Activated naive CD4-positive, alpha-beta T cell (primary cell): ENCODE measurements at places on chromosomes 11 and 22.

DNA sequence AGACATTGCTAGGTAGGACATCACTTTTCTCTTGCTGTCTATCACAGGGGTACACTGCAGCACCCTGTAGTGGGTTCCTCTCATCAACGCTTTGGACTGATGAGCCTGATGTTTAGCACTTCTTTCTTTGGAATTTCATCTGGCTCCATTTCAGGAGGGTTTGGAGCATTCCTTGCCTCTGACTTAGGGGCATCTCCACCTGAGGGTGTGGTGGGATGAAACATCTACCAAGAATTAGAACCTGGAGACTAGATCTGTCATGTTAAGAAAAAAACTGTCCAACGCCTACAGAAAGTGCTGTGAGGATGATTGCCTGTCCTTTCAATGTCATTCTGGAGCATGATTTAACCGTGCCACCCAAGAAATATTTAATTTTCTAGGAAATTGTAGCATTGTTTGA is 648.4 kb downstream of the ETS1 start:
- no peak for DNase-seq

GRCh38 chr22:31241936-31242335 is 29.8 kb downstream of the LIMK2 start:
- DNase-seq, result no peak

GRCh38 chr11:95595541-95595940 is 194.0 kb downstream of the FAM76B start:
- DNase-seq, result no peak

DNA sequence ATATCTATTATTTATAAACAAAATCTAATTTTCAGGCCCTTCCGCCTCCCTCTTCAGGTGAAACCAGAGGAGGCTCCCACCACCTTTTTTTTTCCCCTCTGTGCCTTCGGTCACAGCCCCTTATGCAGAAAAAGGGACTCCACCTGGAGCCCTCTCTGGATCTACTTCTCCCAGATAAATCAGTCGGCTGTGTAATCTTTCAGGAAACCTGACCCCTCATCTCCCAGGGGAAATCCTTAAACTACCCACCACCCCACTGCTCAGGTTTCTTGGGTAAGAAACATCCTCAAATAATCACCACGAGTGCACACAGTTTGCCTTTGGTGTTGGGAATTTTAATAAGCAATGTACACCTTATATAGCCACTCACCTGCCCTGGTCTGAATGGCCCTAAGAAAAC is 104.2 kb downstream of the NAV2 start:
- DNase-seq, result no peak

- no peak for DNase-seq
Observed at GRCh38 chr11:114183044-114183511, 113.1 kb upstream of the NNMT start.

DNA sequence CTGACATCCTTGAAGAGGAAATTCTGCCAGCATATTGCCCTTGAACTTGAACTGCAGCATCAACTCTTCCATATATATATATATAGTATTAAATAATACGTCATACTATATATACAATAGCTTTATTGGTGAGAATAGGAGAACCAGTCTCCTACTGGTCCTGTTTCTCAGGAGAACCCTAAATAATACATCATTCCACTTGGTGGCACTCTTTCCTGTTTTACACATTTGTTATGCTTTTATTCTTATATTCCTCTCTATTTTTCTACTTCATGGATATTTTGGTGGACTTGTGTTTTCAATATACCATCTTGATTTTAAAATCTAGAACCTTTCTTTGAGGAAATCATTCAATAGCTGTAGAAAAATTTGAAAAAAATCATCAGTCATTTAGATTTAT is 193.3 kb downstream of the TRPC6 start:
- no peak for DNase-seq

GRCh38 chr11:45459491-45459890 is 173.3 kb upstream of the SYT13 start:
- DNase-seq, result no peak

- no peak for DNase-seq
Observed at GRCh38 chr11:77020734-77021133, 13.5 kb upstream of the B3GNT6 start.

DNA sequence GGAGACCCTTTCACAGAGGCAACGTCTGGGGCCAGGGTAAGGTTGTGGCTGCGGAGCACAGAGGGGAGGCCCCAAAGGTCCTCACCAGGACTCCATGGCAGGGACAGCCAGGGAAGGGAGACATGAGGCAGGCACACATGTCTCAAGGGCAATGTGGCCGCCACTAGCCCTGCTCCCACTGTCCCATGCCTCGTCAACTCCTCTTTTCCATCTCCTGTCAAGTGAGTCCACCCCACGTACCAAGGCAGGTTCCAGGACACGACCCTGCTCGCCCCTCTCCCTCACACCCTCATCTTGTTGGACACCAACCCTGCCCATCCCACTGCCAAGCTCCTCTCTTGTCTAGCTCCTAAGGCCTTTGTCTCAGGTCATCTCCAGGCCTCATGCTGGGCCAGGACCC is 73.2 kb downstream of the RRM1 start:
- DNase-seq, result no peak

- DNase-seq, result no peak
Observed at GRCh38 chr22:36611241-36611976, 82.4 kb upstream of the EIF3D start.

DNA sequence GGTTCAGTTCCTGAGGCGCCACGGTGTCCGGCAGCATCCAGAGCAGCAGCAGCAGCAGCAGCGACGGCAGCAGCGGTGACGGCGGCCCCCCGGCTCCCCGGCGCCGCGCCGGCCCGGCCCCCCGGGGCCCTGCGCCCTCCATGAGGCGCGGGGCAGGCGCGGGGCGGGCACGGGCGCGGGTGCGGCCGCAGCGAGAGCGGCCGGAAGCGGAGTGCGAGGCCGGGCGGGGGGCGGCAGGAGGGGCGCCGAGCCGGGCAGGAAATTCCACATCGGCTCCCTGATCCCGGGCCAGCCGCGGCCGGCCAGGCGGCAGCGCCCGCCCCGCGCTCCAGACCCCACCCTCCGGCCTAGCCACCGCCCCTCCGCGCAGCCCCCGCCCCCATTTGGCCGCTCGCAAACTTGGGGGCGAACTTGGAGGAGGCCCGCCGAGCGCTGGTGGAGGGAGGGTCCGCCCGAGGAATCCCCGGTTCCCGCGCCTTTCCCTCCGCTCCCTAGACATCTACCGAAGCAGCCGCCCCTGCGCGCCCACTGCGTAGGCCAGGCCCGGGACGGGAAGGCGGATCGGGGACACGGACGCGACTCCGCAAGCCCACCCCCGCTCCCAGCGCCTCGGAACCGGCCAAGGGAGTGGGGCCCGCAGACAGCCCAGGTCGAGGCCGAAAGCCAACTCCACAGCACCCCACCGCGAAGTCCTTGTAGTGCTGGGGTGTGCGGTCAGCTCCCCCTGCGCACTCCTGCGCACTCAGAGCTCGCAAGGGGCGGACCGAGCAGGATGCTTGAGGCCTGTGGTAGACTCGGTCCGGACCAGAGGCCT is at the start of gene SCARF2:
Gene SCARF2 (minus strand): TSS at position 213 of the 814 bp plus-strand sequence. CDS start 71 bp downstream, at position 142.
- no peak for DNase-seq

- DNase-seq, result no peak
Observed at GRCh38 chr11:132779497-132779896, 752.8 kb downstream of the OPCML start.

GRCh38 chr11:117908109-117908895 is 20.9 kb downstream of the TMPRSS13 start:
- DNase-seq, result no peak

- no peak for DNase-seq
Observed at GRCh38 chr11:75205564-75206020, 35.0 kb upstream of the TPBGL start.

- DNase-seq, result no peak
Observed at GRCh38 chr11:27786331-27786730, 86.1 kb upstream of the BDNF start.

GRCh38 chr11:90849312-90849711 is 626.5 kb upstream of the CHORDC1 start:
- no peak for DNase-seq

DNA sequence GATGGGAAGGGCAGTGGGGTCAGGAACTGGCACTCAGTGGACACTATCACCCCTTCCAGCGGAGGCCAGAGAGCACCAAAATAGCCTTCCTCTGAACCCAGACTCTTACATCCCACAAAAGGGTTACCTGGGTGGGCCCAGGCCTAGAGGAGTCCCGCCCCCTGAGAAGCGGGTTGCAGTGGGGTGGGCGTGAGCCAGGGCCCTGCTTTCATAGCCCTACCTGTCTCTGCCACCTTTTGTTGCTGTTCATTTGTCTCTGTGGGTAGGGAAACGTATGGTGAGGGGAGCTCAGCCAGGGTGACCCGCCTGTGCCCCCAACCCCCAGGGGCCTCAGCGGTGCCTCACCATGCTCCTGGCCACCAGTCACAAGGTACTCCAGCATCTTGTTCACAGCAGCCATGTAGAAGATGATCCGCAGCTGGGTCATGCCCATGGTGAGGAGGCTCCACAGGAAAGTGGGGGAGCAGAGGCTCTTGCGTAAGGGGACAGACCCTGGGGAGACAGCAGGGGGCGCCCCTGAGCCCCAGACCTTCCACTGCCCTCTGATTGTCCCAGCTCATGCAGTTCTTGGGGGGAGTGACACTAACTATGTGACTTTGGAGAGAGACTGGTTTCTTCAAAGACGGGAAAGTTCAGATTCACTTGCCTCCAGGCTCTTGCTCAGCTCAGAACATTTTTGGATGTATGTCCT is 24.0 kb downstream of the SLC43A1 start:
- DNase-seq, result peak; percentile 29

DNA sequence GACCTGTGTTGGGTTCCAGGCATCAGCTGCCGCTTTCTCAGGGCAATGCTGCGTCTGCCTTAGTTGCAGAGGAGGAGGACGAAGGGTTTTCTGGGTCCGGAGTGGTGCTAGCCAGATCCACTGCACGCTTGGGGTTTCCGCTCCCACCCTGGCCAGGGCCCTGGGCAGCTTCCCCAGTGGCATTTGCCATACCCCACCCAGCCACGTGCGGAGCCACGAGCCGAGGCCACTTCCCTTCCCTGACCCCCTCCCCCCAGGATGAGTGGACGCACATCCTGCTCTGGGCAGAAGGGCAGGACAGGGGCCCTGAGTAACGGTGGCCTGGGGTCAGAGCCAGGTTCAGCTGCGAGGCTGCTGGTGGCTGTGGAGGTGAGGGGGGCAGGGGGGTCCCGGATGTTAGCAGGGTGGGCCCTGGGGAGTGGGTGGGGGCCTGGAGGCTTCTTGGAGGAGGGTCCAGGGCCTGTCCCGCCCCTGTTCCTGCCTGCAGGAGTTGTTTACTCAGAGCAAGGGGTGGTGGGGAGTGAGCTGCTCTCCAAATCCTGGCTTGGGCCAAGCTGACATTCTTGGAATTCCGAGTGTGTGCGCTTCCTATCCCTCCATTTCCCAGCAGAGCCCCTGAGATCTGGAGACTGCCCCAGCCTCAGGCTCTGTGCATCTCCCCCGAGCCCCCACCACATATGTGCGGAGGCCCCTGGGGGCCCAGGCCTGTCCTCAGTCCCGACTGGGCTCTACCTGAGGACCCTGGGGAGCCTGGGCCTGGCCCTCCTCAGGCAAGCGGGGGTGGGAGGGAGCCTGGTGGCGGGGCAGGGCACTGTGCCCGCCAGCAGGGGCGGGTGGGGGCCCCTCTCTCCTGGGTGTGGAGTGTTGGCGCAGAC is 1.4 kb downstream of the TSPAN4 start:
- no peak for DNase-seq

- DNase-seq, result no peak
Observed at GRCh38 chr22:31248965-31249958, 37.2 kb downstream of the LIMK2 start.

- DNase-seq, result no peak
Observed at GRCh38 chr11:19519353-19519752, 193.3 kb upstream of the NAV2 start.

GRCh38 chr11:93526346-93526633 is 16.9 kb downstream of the SMCO4 start:
- DNase-seq, result no peak

DNA sequence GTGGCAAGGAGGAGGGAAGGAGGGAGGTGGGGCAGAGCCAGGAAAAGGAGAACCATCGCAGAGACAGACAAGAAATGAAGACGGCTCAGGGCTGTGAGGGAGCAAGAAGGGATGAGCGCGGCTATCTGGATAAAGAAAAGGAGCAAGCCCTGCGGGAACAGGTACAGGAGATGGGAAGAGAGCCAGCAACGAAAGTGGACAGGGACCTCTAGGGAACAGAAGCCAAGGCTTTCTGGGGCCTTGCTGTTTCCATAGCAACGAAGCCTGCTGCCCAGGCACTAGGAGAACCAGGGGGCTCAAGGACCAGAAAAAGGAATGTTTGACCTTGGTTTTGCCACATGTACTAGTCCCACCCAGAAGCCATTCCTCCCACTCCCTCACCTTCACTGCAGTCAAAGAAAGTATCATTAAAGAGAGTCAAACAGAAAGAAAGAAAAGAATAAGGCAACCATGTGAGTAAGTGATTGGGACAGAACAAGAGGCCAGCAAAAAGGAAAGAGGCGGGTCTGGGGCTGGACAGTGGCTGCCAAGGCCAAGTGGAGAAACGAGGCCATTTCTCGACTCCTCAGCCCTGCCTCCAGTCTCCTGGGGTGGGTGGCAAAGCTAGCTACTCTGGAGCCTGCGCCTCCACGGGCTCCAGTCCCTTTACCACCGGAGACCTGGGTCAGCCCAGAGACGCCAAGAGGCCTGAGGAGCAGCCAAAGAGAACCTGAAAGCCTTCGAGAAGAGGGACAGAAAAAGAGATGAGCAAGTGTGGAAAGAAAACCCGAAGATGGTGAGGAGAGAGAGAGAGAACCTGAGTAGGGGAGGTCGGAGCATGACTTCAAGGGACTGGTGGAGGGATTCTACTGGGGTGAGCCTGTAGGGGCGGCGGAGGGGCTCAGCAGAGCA is 35.1 kb downstream of the NRXN2 start:
- DNase-seq, result no peak

DNA sequence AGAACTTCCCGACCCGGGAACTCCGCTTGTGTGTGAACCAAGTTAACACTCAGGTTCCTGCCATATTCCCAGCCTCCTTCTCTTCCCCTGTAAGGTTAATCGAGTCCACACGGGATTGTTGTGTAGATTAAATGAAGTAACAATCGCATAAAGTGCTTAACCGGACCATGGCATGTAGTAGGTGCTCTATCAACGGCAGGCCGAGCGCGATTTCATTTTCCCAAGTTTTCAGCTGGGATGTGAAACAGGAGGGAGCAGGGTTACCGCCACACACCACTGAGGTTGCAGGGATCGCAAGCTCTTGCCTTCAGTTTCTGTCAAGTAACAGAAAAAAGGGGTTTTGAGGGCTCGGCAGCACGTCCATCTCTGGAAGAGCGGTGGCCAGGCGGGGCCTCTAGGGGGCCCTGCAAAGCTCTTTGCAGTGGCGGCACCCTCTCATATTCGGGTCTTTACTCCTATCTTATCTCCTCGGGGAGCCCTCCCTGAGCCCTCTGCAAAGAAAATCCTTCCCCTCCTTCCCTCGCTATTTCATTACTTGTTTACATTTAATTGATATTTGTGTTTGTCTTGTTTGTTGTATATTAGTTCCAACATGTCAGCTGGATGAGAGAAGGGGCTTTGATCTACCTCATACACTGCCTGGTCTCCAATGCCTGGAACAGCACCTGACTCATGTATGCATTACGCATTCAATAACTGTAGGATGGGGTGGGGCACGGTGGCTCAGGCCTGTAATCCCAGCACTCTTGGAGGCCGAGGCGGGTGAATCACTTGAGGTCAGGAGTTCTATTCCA is 816 bp upstream of the PLEKHA7 start:
- DNase-seq, result no peak

GRCh38 chr22:22380098-22381030 is 128.2 kb downstream of the ZNF280B start:
- DNase-seq, result no peak

- DNase-seq, result no peak
Observed at GRCh38 chr11:61701242-61701886, 21.2 kb downstream of the DAGLA start.
